ENCODE measurements at places on chromosomes 2 and 18. TPM values are rescaled to one million over a fixed set of nuclear protein-coding genes. Genes with fewer than 3 reads are reported as not detected.

ANKRD44 gene
- polyA plus RNA-seq = 0.17 TPM

QPCT gene
- polyA plus RNA-seq = 26.2 TPM

CYB5A gene
- polyA plus RNA-seq = 42.6 TPM

- no peak for DNase-seq
Measured at GRCh38 chr2:136205615-136206014, 87.7 kb upstream of the CXCR4 start.

DNA sequence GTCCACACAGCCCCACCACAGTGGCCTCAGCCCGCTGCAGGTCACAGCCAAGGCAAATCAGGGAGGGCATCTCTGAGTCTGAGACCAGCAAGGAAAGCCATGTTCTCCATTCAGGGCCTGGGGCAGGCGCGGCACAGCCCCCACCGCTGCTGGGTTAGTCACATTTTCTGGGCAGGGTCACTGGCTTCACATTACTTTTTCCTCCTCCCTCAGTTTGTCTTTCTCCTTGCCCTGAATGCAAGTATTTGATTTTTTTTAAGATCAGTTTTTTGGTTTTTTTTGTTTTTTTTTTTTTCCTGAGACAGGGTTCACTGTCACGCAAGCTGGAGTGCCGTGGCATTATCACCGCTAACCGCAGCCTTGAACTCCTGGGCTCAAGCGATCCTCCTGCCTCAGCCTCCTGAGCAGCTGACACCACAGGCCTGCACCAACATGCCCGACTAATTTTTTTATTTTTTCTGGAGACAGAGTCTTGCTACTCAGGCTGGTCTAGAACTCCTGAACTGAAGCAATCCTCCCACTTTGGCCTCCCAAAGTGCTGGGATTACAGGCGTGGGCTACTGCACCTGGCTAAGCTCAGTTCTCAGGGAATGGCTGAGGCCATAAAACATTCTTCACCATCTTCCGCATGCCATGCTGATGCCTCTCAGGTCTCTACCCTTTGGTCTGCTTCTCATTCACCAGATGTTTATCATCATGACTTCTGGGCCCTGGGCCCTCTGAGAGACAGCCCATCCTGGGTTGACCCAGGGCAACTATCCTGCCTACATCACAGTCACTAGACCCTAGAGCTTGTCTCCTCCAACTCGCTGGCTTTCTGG, 628 bp upstream of the CAPG start:
- no peak for DNase-seq

- no peak for DNase-seq
Measured at GRCh38 chr2:186927185-186927866, 78.4 kb upstream of the ZSWIM2 start.

FEV gene
- not detected for polyA plus RNA-seq

DNA sequence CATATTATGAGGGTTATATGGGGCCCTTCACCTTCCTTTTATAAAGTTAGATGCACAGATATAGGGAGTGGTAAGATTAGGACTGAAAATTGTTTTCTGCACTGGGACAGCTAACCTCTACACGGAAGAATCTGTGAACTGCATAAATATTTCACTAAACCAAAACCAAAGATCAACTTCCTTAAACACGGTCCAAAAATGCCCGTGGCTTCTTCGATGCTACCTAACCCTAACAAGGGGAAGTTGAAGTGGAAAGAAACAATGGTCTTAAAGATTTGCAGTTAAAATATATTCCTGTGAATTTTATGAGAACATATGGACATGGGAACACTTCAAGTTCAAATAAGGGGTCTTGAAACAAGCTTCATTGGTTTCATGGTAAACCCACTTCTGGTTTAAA, 33.3 kb upstream of the PAX3 start:
- no peak for DNase-seq

CD207 gene
- polyA plus RNA-seq = not detected

- no peak for DNase-seq
Measured at GRCh38 chr2:133293544-133294353, 274.5 kb downstream of the NCKAP5 start.

- DNase-seq = no peak
Measured at GRCh38 chr2:200411831-200412230, 98.0 kb downstream of the KCTD18 start.

ZAP70 gene
- polyA plus RNA-seq = 7.3 TPM

PID1 gene
- polyA plus RNA-seq = 6.0 TPM

IL37 gene
- 0.73 TPM for polyA plus RNA-seq

GRCh38 chr2:172119089-172119488, 16.4 kb upstream of the DLX2 start:
- DNase-seq = no peak

GRCh38 chr2:170660409-170660808, 54.7 kb upstream of the SP5 start:
- no peak for DNase-seq

DNA sequence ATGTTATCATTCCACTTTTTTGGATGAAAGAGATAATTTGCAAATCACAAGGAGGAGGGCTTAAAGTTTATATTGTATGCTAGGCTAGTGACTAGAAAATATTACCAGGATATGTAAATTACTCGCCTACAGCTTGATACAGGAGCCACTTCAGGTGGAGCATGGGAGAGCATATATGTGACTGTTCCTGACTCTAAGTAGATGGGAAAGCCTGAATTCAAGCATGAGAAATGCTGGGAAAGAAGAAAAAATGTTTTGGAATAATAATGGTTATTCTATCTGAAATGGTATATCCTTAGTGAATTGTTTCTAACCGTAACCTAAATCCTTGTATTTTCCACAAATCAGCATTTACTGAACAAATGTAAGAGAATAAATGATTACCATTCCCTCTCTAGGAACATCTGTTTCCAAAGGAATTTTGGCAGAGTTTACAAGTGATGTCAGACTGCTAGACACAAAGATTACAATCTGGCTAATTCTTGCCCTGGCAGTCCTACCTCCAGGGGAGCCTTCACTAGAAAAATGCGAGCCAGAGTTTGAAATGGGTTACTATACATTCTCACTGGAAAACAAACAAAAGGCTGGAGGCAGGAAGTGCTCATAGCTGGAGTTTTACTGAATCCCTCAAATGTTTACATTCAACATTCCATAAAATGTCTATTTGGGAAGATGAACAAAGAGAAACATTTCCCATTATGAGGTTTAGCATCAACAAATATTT, 129.4 kb upstream of the MAPRE2 start:
- DNase-seq = no peak

GRCh38 chr2:38454081-38454480, 77.0 kb upstream of the ATL2 start:
- DNase-seq = peak; percentile 79

GRCh38 chr2:121171625-121172119, 113.3 kb downstream of the TFCP2L1 start:
- DNase-seq = no peak

ASTL gene
- polyA plus RNA-seq = not detected

SMCHD1 gene
- polyA plus RNA-seq = 12.1 TPM

DNA sequence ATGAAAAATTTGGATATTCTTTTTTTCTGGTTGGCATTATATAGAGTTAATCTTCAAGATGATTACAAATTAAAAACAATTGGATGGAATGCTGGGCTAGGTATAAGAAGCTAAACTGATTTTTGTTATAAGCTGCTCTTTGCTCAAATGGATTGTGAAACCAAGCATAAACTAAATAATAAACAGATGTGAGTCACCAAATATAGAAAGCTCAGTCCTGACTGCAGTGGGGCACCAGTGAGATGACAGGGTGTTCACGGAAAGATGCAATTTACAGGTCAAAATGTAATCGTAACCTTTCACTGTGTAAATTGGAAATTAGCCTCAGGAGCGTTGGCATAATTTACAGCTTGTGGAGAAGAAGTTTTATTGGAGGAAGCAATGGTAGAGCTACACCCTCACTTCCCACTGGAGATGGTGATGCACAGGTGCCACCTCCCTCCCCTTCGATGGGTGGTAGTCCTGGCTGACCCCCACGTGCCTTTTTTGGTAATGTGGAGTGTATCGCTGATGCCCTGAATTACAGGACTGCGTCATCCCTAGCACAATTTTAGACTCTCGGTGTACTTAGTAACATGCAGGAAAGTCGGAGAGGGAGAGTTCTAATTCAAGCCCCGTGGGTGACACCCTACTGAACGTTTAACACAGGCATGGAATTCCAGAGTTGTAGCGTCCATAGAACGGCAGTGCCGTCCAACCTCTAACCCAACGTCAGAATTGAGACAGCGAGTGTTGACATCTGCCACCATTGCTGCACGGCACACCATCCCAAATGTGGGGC, 73.9 kb upstream of the NFATC1 start:
- DNase-seq = no peak

PSMA8 gene
- not detected for polyA plus RNA-seq

OTOF gene
- polyA plus RNA-seq = not detected

GRCh38 chr2:214052235-214052634, 358.6 kb upstream of the VWC2L start:
- DNase-seq = no peak

NXPH2 gene
- polyA plus RNA-seq = not detected

DNA sequence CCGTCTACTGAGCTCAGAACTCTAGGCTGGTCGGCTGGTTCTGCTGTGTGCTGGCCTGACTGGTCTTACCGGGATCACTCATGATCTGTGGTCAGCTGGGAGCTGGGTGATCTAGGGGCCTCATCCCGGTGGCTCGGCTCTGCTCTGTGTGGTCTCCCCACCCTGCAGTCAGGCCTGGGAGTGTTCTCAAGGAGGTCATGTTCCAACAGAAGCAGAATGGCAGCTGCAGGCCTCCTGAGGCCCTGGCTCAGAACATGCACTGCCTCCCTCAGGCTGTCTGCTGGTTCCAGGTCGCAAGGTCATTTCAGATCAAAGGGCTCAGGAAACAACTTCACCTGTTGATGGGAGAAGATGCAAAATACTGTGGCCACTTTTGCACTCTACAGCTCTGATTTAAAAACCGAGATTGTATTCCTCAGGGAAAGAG, 81.1 kb upstream of the RFX8 start:
- DNase-seq = no peak

GRCh38 chr2:46136481-46136880, 160.7 kb upstream of the EPAS1 start:
- DNase-seq = no peak

LIMS1 gene
- 62.5 TPM for polyA plus RNA-seq

DNA sequence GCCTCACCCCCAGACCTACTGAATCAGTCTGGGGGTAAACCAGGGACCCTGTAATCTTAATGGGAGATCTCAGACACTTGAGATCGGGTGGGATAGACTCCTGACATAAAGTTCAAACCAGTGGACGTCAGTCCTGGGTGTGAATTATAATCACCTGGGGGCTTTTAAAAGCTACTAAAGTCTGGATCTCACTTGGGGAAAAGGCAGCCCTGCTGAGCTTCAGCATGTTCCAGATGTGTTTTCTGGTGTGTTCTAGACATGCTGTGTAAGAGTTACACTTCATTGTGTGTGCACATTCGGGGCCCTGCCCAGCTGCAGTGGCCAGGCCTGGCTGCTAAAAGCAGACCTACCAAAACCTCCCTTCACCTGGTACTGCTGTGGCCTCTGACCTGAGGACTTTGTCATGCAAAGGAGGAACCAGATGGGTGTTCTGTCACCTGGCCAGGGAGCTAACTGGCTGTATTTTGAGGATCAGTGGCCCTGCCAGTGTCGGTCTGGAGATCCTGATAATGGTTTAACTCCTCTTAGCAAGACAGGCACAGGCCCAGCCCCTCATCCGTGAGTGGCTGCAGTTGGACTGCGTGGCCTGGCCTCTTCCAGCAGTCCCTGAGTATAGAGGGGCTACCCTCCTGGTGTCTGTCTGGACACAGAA, 10.6 kb downstream of the RRM2 start:
- DNase-seq = no peak

ANO7 gene
- 0.17 TPM for polyA plus RNA-seq

DNA sequence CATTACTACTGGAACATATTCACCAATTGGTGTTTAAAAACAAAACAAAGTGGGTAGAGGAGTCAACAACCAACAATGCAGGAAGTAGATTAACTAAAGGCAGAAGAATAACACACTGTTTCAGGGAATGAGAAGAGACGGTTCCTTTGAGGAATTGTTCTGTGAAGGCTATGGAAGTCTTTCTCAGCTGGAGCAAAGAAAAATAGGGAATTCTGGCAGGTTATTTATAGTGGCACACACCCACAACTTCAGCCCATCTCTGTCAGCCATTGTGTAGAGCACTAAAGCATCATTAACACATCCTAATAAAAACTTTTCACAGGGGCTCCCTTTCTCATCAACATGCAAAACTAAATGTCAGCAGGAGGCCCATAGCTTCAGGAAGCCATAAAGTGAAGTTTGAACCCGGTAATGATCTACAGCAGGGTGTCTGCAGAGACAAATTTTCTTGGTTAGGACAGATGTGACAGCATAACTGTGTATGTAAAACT, 113.6 kb downstream of the CDH2 start:
- no peak for DNase-seq

DNA sequence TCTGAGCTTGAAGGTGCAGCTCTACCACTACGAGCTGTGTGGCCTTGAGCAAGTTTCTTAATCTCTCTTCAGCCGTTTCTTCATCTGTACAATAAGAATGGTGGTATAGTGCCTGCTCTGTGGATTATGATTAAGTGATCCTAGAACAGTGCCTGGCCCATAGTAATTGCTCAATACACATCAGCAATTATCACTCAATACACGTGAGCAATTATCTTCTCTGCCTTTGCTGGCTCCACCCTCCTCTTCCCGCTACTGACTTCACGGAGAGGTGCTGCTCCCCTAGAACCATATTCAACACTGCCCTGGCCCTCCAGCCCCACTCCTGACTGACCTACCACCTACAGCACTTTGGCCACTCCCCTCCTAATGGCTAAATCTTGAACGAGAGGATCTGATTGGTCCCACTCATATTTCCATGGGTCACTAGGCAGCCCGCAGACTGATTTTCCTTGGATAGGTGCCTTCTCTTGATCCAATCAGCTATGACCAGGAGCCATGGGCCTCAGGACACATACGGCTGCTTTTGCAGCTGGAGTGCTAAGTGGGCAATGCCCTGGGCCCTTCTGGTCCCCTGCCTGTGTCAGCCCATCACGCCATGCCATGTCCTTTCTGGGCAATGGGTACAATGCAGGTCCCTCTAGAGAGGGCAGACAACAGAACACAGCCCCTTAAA, 77.5 kb downstream of the STPG4 start:
- DNase-seq = no peak

- no peak for DNase-seq
Measured at GRCh38 chr2:54076586-54076985, 38.8 kb upstream of the ACYP2 start.

- DNase-seq = no peak
Measured at GRCh38 chr2:99336804-99337112, 431 bp upstream of the EIF5B start.

DNA sequence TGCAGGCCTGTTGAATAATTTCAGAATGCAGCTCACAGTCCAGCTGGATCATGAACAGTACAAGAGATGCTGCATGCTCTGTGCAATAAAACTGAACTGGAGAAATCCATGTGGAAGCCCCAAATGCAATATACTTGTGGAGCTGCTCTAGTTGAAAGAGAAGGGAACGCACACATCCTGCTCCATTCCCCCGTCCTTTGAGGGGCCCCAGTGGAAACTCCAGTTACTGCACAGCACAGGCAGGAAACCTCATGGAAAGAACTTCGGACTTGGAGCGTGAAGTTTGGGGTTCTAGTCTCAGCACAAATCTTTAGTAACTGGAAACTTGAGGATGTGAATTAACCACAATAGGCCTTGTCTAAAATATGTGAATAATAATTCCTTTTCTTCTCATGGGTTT, 73.2 kb downstream of the PLA2R1 start:
- DNase-seq = no peak

OSBPL6 gene
- 8.2 TPM for polyA plus RNA-seq

- DNase-seq = no peak
Measured at GRCh38 chr18:72181241-72181764, 362.8 kb downstream of the CBLN2 start.

HOXD8 gene
- 0.05 TPM for polyA plus RNA-seq

Data from keratinocyte (primary cell).